Ascending aorta (tissue), 2 donors: ENCODE measurements at places on chromosomes 4 and X.

DNA sequence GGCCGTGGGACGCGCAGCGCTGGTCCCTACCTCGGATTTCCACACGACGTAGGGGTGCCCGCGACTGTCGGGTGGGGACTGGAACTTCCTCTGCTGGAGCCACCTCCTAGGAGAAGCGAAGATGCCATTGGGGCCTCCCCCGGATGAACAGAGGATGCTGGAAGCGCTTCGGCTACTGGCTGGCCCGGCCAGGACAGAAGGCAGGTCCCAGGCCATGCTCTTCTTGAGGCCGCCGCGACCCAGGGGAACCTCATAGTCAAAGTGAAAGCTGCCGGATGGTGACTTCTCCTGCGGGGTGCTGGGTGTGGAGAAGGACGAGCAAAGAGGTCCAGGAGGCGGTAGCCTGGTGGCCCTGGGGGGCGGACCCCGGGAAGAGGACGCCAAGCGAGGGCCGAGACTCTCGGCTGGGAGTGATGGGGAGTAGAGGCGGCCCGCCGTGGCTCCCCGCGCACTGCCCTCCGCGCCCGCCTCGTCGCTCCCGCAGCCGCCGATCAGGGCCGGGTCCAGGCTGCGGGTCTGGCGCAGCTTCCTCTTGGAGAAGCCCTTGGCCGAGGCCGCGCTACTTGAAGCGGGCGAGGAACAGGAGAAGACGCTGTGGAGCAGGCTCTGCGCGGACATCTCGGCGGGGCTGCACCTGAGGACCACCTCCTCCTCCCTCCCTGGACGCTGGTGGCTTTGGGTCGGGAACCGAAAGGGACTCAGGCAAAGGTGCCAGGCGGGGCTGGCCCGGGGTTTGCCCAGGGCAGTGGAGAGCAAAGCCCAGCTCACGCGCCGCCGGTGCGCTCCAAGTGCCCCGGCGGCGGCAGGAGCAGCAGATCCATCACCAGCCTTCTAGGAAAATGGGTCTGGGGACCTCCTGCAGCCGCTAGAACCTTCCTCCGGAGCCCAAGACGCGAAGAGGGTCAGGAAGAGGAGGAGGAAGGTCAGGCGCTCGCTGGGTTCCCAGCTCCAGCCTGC lies 1.2 kb downstream of the ARHGAP6 start:
- no peak for DNase-seq

GRCh38 chr4:20420916-20421602 lies 169.4 kb downstream of the SLIT2 start:
- no peak for DNase-seq

DNA sequence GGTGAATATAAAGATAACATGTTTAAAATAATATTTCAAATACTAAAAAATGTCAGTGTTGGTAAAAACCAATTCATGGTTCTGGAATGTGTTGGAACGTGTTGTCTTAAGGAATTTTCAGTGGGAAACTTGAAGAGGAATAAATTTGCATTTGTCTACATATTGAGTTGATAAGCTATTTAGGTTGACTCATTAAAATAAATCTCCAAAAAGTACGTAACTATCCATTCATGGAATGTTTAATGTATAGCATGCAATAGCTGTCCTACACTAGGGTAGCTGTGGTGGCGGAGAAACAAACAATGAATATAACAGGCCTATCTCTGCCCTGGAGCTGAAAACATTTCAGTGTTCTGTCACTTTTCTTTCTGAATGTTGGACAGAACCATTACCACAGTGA lies 20.3 kb downstream of the SHISA3 start:
- no peak for DNase-seq

DNA sequence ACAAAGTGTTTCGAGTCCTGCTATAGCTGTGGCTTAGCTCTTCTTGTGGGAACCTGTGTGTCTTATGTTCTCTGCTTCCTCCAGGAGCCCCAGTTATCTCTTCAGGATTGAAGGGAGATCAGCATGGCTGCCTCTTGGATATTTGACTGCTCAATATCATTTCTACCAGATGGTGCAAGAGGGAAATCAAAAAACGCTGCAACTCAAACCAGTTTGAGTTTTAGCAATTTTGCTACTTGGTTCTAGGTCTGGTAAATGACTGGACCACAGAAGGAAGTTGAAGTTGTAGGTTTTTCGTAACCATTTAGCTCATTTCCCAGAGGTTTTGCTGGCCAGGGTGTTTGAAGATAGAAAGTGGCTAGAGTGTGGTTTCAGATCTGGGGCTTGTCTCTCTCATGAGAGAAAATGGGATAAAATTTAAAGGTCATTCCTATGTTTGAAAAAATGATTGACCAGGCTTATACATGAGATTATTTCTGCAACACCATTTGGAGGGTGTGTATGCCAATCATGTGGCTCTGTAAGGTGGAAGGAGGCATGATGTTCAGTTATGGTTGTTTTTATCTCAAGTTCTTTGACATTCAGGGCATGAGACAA lies 210.4 kb downstream of the SPRY1 start:
- DNase-seq = no peak

- DNase-seq = no peak
Measured at GRCh38 chr4:41111791-41112190, 102.6 kb downstream of the APBB2 start.
